ENCODE measurements at places on chromosomes 7 and 10.
A peak's percentile ranks its signal among the peaks of the same experiment; 100 is the strongest.

GRCh38 chr10:109993551-109994330 is 14.0 kb upstream of the ADD3 start:
- DNase-seq: no peak

- peak; percentile 32 for DNase-seq
Observed at GRCh38 chr7:5296611-5297226, 14.0 kb downstream of the SLC29A4 start.

DNA sequence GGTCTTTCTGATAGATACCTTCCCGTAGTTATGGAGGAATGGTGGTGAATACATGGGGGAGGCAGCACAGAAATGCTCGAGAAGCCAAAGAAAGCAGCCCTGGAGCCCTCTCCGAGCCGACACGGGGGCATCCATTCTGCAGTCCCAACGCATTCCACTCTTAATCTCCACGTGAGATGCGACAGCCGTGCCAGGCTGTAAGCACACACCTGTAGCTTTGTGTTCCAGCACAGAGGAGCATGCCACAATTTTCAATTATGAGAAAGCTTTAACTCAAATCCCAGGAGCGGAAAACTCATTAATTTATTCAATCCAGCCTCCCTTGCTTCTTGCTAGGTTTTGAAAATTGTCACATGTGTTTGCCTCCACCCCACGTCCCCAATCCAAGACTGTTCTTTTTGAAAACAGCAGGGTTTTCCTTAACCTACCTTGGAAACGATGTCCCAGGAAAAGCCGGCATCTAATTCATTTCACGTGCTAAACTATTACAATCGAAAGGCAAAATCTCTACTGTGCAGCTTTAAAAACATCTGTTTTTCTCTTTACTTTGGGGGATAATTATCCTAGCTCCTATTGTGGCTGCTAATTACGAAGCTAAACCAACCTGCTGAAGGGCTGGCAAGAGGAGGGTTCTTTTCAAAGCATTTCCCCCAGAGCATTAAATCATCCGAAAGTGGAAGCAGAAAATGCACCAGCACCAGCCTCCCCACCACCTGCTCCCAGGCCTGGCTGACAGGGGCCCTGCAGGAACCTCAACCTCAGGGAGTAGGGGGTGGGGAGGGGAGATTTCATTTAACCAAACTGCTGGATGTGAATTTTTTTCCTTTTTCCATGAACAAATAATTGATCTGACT is 56.0 kb upstream of the CHST15 start:
- no peak for DNase-seq

DNA sequence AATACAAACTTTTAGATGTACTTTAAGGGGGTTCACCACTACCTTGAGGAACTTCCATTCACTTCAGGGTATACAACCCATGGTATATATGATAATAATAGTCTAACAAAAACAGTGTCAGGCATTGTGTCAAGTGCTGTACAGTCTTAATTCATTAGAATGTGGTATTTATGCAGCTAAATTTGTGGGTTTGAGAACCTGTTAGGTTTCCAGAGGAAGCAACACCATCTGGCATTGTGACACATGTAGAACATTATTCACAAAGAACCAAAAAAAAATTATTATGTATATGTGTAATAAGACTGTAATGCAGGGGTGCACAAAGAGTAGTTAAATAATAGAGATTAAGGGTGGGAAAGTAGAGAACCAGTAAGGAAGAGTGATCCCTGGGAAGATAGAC is 26.3 kb downstream of the TMEM60 start:
- no peak for DNase-seq

DNA sequence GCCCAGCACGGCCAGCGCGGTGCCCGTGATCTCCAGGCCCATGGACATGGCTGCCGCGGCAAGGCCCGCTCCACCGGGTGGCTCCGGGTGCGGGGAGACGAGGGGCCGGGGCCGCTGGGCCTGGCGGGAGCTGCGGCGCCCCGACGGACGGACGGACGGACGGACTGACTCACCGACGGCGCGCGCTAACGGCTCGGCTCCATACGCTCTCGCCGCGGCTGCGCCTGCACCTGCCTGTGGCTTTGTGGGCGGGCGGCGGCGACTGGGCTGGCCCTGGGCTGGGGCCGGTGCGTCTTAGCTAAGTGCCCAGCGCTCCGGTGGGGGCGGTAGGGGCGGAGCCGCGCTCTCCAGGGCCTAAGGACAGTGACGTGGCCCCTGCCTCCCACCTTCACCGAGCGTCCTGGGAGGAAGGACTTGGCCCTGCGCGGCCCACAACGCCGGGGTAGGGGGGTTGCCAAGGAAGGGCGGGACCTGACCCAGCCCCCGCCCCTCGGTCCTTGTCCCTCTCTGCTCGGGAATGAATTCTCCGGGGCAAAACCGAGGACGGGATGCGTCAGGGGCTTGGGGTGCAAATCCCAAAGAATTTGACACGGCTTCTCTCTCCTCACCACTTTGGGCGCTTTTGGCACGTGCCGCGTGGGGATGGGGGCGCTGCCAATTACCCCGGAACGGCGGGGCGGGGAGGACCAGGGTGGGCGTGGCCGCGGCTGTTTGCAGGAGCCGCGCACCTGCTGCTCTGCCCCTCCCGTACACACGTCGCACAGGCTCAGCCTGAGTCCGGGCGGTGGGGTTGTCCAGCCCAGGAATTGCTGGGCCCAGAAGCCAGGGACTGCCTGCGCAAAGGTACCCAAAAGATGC is at the start of gene CLDN3:
CLDN3 (minus strand) TSS at position 269 of the 858 bp plus-strand sequence; CDS start at position 48, 221 bp downstream.
- no peak for DNase-seq

DNA sequence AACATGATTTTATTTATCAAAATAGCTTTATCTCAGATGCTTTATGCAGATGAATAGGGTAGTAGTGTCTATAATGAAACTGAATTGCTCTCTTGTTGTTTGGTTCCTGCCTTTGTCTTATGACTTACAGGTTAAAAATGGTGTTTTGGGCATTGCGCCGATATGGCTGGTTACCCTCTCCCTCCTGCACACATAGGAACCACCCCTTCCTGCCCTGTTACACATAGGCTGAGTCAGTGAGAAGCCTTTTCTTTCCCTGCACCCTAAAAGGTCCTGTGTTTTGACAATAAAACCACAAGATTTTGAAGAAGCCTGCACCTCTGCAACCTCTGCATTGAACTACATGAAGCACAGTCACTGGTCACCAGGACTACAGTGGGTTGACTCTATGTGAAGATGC is 655.8 kb upstream of the ANKRD30A start:
- DNase-seq: no peak

GRCh38 chr10:69335613-69336012 is 57.3 kb downstream of the HK1 start:
- DNase-seq: no peak

GRCh38 chr7:141915565-141915964 is 634 bp upstream of the OR9A4 start:
- no peak for DNase-seq

- no peak for DNase-seq
Observed at GRCh38 chr10:125186431-125187170, 26.2 kb upstream of the CTBP2 start.

GRCh38 chr7:44489955-44490350 is 505 bp downstream of the NUDCD3 start:
- no peak for DNase-seq

DNA sequence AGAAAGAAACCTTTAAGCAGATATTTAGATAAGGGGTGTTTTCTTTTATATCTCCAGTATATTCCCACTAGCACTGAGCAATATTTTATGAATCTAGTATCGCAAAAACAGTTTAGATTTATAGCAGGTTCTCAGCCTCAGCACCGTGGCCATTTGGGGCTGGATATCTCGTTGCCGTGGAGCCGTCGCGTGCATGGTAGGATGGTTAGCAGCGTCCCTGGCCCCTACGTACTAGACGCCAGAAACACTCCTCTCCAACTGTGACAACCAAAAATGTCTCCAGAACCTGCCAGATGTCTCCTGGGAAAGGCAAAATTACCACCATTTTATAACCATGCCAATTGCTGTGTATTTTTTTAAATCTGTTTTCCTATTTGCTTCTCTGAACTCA is 172.9 kb downstream of the CACNB2 start:
- no peak for DNase-seq

- DNase-seq: no peak
Observed at GRCh38 chr10:86243651-86244155, 122.9 kb downstream of the GRID1 start.

GRCh38 chr7:107167483-107168232 is 1.1 kb upstream of the HBP1 start:
- DNase-seq: peak; percentile 36

GRCh38 chr7:29248713-29249382 is 54.3 kb downstream of the CHN2 start:
- DNase-seq: no peak

- no peak for DNase-seq
Observed at GRCh38 chr7:151777495-151777880, 99.4 kb downstream of the PRKAG2 start.
